ENCODE measurements at places on chromosomes 1 and 21. TPM values are rescaled to one million over a fixed set of nuclear protein-coding genes. Genes with fewer than 3 reads are reported as not detected.

- no peak overlapping the region for H3K4me3 ChIP-seq
- no peaks in the 10 kb centered on the region for H3K4me1 ChIP-seq
- no peak for DNase-seq
Observed at GRCh38 chr1:14106126-14106525, 406.1 kb downstream of the PRDM2 start.

DNA sequence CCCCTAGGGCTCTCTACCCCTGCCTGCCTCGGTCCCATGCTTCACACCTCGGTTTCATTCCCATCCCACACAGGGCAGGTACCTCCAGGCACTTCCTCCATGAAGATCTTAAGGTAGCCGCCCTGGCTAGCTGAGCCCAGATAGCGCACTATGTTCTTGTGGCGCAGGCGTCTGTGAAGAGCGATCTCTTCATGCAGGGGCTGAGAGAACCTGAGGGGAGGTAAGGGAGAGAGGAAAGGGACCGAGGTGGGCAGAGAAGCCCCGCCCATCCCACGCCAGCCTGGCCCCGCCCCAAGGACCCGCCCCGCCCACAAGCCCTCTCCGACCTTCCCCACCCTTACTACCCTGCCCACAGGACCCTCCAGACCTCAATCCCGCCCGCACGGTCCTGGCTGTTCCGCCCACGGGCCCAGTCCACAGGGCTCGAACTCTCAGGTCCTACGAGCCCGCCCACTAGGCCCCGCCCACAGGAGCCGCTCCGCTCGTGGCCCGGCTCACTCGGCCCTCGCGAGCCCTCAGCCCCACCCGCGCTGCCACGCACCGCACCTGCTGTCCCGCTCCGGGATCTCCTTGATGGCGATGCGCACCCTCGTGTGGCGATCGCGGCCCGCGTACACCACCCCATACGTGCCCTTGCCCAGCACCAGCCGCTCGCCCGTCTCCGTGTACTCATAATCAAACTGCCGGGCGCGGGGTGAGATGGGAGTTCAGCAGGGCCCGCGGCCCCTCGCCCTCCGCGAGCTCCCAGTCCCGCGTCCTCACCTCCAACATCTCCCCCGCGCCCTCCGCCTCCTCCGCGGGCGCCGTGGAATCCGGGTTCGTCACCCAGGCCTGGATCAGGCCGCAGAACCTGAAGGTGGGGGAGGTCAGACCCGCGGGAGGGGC lies 6.4 kb downstream of the MAP3K6 start:
- H3K4me1 ChIP-seq: peaks cover 12% of the 10 kb centered on the region
- peak overlapping the region; percentile 33 for H3K4me3 ChIP-seq
- H3K27me3 ChIP-seq: peaks cover 2% of the 10 kb centered on the region
- H3K27ac ChIP-seq: no peak overlapping the region
- H3K36me3 ChIP-seq: no peaks in the 10 kb centered on the region
- DNase-seq: no peak

DNA sequence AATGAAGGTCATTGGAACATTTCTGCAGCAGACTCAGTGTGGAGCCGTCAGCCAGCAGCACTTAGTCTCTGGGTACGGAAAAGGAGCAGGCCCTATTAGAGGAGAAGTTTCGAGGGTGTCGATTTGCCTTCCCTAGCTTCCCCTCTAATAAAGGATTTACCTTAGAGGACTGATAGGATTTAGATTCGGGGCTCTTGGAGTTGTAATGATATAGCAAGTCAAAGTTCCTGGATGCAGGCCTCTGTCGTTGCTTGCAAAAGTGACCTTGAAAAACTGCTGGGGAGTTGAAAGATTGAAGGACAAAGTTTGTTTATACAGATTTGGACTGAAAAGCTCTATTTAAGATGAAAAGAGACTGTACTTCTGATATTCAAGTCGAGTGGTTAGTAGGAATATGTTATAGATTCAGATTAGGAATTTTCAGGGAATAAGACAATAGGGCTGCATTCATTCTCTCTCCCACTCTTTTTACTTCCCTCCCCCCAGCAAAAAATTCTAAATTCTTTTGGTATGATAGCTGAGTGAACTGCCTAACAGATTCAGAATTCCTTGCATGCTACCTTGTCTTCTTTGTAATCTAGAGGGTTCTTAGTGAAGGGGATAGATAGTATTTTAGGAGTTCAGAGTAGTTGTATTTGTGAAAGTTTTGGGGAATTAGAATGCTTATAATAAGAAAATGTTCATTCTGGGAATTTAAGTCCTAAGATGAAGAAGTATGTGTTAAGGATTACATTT lies 19.2 kb downstream of the NFYC start:
- peaks cover 22% of the 10 kb centered on the region for H3K4me1 ChIP-seq
- H3K27ac ChIP-seq: peak overlapping the region; percentile 2
- no peaks in the 10 kb centered on the region for H3K27me3 ChIP-seq
- H3K4me3 ChIP-seq: peak overlapping the region; percentile 25
- H3K36me3 ChIP-seq: peaks cover 13% of the 10 kb centered on the region
- DNase-seq: no peak

- peaks cover 23% of the 10 kb centered on the region for H3K36me3 ChIP-seq
- H3K4me1 ChIP-seq: peaks cover 30% of the 10 kb centered on the region
- no peaks in the 10 kb centered on the region for H3K27me3 ChIP-seq
- H3K4me3 ChIP-seq: peak overlapping the region; percentile 54
Observed at GRCh38 chr1:161226320-161226711, 456 bp downstream of the TOMM40L start.

- H3K36me3 ChIP-seq: no peaks in the 10 kb centered on the region
- H3K4me3 ChIP-seq: no peak overlapping the region
- H3K27ac ChIP-seq: no peak overlapping the region
- H3K27me3 ChIP-seq: peaks cover 19% of the 10 kb centered on the region
- DNase-seq: no peak
- peaks cover 11% of the 10 kb centered on the region for H3K4me1 ChIP-seq
Observed at GRCh38 chr1:201307760-201308499, 24.6 kb downstream of the PKP1 start.

DNA sequence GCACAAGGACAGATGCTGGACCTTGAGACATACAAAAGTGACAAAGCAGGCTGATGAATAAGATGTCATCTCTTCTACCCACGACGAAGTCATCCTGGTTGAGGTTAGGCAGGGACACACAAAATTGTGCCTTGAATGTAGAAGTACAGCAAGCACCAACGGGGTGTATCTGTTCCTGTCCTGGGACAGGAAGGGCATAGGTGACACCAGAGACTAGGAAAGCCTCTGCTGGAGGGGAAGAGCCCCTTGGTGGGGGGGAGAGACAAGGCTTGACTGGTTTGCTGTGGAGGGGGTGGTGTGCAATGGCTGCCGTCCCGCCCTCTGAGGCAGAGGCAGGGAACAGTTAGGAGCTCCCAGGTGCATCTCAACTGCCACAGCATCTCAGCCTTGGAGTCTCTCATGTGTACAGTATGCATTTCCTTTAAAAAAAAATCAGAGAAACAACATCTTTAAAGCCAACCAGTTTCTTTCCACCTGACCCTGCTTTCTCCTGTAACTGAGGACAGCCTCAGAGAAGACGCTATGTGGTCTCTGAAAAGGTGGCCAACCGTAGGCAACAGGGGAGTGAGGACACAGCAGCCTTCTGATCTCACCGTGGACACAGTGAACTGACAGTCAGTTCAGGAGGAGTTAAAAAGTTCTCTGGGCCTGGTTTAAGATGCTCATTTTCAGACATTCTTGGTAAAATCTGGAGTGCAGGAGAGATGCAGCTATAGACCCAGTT lies 17.7 kb upstream of the GFI1 start:
- H3K27ac ChIP-seq: peak overlapping the region; percentile 83
- no peaks in the 10 kb centered on the region for H3K36me3 ChIP-seq
- H3K4me3 ChIP-seq: no peak overlapping the region
- peak; percentile 84 for DNase-seq

DNA sequence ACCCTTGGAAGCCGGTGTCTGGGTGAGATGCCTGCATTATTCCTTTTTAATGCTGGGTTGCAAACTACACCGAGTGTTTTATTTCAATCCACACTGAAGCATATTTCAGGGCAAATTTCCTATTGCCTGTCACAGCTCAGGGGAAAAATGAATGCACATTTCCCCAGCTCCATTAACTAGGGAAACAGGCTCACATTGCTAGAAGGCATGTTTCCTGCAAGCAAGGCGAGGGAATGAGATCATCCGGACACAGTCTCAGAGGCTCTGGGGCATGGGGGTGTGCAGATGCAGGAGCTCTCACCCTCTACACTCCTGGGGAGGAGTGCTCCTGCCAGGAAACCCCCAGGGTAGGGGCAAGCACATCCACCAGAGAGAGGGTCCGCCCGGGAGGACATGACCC lies 24.6 kb downstream of the SYT2 start:
- no peak overlapping the region for H3K4me3 ChIP-seq
- no peaks in the 10 kb centered on the region for H3K36me3 ChIP-seq
- H3K27me3 ChIP-seq: peaks cover 13% of the 10 kb centered on the region
- no peak overlapping the region for H3K27ac ChIP-seq
- DNase-seq: no peak

GRCh38 chr1:179169616-179170467 lies 59.6 kb downstream of the ABL2 start:
- H3K36me3 ChIP-seq: no peaks in the 10 kb centered on the region
- no peak for DNase-seq
- no peak overlapping the region for H3K27ac ChIP-seq
- no peaks in the 10 kb centered on the region for H3K27me3 ChIP-seq

DNA sequence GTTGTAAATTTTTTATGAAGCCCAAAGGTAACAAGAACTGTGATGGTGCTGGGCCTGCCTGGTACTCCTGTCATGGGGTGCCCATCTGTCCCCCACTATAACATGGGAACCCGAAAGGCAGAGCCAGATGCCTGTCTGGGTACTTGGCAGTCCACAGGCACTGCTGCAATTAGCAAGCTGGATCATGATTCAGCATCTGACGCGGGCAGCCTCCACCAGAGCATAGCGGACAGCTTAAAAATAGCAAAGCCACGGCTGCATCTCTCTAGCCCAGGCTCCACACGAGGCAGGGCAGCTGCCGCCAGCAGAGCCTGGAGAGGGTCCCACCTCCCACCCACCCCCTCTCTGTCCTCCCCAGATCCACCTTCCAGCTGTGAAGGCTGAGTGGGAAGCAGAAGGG lies 22.9 kb downstream of the SUSD4 start:
- H3K4me1 ChIP-seq: no peaks in the 10 kb centered on the region
- H3K27me3 ChIP-seq: no peaks in the 10 kb centered on the region
- H3K4me3 ChIP-seq: no peak overlapping the region
- DNase-seq: no peak

Gene UBXN10
- 0.24 TPM for total RNA-seq

Gene B4GALT2
- total RNA-seq: 10.3 TPM

Gene NTMT2
- not detected for total RNA-seq

Gene FMO2
- 0.61 TPM for total RNA-seq

Gene SH2D1B
- total RNA-seq: 0.47 TPM

Gene TRIM33
- total RNA-seq: 31.0 TPM

Data from thymus (tissue), 14 donors.